Common myeloid progenitor, CD34-positive (primary cell): ENCODE measurements at places on chromosomes 2 and 18.

- DNase-seq: peak; percentile 91
Measured at GRCh38 chr2:64474121-64474571, 20.2 kb downstream of the LGALSL start.

GRCh38 chr2:208065476-208065875, 40.1 kb upstream of the PLEKHM3 start:
- DNase-seq: no peak

DNA sequence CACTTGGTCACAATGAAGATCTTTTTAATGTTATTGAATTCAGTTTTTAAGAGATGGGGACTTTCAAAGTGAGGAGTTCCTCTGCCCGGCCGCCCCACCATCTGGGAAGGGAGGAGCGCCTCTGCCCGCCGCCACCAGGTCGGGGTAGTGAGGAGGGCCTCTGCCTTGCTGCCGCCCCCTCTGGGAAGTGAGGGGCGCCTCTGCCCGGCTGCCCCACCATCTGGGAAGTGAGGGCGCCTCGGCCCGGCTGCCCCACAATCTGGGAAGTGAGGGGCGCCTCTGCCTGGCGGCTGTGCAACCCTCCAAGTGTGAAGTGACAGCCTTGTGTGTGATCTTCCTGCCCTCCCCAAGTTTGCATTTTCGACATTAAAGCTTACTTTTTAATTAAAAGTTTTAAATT, 899.3 kb downstream of the TRIB2 start:
- DNase-seq: no peak

- no peak for DNase-seq
Measured at GRCh38 chr2:124566518-124566970, 541.5 kb downstream of the CNTNAP5 start.

DNA sequence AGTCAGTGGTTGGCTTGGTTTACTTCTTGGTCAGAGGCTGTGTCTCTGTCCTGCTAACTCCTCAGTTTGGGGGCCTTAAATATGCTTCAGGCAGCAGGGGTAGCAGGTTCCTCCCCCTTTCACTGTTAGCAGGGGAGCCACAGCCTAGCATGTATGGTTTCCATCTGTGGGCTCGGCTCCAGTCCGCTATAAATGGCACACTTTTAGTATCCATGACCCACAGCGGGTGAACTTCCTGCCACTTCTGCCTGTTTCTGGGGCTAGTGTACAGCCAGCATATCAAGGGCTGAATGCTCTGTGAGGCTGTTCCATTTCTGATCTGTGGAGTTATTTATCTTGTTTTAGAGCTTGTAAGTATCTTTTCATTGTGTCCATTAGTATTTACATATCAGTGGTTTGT, 58.3 kb downstream of the MRPL33 start:
- no peak for DNase-seq

- no peak for DNase-seq
Measured at GRCh38 chr2:225103737-225104141, 61.5 kb upstream of the DOCK10 start.

GRCh38 chr2:20635675-20636584, 15.0 kb downstream of the HS1BP3 start:
- DNase-seq: peak; percentile 76

GRCh38 chr18:23521907-23522306, 18.6 kb downstream of the RMC1 start:
- no peak for DNase-seq

DNA sequence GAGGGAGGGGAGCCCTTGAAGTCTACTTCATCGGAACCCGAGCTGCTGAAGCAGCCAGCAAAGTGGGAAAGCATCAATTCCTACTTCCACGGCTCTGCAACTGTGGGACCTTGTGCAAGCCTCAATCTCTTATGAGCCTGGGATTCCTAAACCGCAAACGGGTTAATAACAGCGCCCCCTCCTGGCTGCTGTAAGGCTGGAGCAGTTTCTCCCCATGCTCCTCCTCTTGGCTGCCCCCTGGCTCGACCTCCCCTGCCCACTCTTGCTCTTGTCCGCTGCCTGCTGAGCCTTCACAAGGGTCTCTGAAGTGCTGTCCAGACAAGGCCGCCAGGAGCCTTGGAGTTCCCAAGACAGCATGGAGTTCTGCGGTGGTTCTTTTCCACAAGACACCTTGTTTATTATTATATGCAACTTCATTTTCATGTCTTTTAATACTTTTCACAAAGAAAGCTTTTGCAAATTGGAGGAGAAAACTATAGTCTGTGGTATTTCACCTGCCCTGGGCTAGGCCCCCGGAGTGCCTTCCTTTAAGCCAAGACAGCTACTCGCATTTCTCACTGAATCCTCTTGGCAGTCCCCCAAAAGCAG, 157.2 kb downstream of the DDX1 start:
- DNase-seq: peak; percentile 22

GRCh38 chr2:84832772-84833461, 48.0 kb downstream of the TRABD2A start:
- peak; percentile 41 for DNase-seq

- DNase-seq: peak; percentile 87
Measured at GRCh38 chr2:204544961-204545860, at the start of gene PARD3B. PARD3B (plus strand) TSS chr2:204545475; CDS start chr2:204546000, 525 bp downstream.
